Aorta (tissue), 5 donors: ENCODE measurements at places on chromosomes 2 and 18. TPM values are rescaled to one million over a fixed set of nuclear protein-coding genes. Genes with fewer than 3 reads are reported as not detected.

DNA sequence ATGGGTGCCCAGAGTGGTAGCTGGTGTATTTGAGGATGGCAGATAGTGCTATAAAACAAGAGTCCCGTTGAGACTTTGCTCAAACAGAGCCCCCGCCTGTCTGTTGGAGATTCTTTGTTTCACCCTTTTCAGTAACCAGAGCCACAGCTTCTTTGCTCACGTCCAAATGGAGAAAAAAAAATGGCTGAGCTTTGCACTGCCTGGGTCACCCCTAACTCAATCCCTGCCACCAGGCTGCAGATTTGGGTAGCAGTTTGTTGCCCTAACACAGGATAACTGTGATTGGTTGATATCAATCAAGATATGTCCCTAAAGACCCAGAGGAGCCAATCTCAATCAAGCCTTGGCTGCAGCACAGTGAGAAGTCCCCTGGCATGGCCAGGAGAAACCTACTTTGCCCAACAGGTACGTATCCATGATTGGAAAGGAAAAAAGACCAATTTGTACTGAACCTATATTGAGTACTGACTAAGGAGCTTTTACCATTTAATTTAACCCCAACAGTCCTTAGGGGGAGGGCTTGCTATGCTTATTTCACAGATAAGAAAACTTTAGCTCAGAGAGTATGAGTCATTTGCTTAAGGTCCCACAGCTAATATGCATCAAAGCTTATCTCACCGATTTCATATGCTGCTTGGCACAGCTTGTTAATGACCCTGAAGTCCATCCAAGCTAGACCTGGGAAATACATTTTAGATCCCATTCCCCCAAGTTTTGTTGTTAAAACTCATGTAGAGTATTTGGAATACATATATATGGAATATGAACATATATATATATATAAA, 72.0 kb upstream of the SH3BP4 start:
- no peak overlapping the region for H3K4me3 ChIP-seq
- no peak for DNase-seq
- H3K27ac ChIP-seq = no peak overlapping the region
- H3K36me3 ChIP-seq = no peaks in the 10 kb centered on the region
- H3K27me3 ChIP-seq = no peaks in the 10 kb centered on the region

Gene MYO5B
- total RNA-seq = 1.2 TPM

DNA sequence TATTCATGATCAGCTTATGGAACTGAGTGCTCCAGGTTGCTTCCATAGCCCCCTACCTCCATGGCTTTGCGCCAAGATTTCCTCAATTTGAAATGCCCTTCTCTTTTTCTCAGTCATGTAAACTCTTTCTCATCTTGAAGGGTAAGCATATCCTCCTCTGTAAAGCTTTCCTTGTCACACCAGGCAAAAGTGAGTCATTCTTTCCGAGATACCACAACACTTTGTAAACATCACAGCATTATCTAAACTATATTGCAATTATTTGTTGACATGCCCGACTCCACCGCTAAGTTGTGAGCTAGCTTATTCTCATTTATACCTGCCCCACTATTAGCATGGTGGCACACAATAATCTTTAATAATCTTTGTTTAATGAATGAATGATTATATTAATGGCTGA, 419.5 kb upstream of the CHST9 start:
- H3K4me3 ChIP-seq = no peak overlapping the region
- no peak overlapping the region for H3K27ac ChIP-seq
- no peaks in the 10 kb centered on the region for H3K4me1 ChIP-seq
- no peaks in the 10 kb centered on the region for H3K36me3 ChIP-seq

DNA sequence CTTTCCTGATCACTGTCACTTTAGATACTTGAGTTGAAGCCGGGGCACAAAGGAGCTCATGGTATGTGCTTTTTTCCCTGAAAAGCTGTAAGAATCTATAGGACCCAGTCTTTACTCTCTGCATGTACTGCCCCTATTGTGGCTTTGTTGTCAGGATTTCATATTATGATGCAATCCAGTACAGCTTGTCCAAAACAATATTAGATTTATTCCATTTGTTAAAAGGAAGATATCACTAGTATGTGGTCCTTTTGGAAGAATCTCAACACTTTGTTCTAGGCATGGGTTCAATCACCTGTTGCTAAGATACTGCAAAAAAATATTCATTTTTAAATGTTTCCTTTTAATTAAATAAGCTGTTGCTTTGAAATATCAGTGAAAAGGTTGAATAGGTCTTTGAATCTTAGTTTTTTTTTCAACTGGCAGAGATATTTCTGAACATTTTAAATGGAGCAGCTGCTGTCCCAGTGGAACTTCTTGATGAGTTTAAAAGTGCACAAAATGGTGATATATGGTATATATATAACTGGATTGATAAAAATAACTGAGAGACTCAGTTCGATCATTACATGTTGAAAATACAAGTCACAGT, 256.6 kb upstream of the NT5C1B start:
- no peak overlapping the region for H3K27ac ChIP-seq
- no peak for DNase-seq
- H3K36me3 ChIP-seq = no peaks in the 10 kb centered on the region
- H3K27me3 ChIP-seq = no peaks in the 10 kb centered on the region
- no peak overlapping the region for H3K4me3 ChIP-seq
- no peaks in the 10 kb centered on the region for H3K4me1 ChIP-seq

DNA sequence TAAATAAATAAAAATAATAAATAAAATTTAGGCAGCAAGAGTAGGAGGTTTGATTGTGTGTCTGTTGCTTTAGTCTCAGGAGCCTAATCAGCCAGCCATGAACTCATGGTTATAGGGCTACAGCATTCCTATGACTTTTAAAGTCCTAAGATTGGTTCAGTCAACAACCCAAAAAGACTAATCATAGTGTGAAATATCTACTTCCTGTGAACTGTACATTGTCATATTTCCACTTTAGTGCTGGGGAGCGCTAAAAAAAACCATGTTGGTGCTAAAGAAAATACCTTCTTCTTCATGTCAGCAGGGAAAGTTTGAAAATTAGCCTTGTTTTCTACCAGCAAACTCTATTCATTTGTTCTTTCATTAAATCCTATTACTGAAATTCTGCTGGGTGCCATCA, 521.6 kb downstream of the RNF144A start:
- no peak overlapping the region for H3K4me3 ChIP-seq
- no peaks in the 10 kb centered on the region for H3K4me1 ChIP-seq
- no peaks in the 10 kb centered on the region for H3K27me3 ChIP-seq
- no peaks in the 10 kb centered on the region for H3K36me3 ChIP-seq
- no peak for DNase-seq
- H3K27ac ChIP-seq = no peak overlapping the region

DNA sequence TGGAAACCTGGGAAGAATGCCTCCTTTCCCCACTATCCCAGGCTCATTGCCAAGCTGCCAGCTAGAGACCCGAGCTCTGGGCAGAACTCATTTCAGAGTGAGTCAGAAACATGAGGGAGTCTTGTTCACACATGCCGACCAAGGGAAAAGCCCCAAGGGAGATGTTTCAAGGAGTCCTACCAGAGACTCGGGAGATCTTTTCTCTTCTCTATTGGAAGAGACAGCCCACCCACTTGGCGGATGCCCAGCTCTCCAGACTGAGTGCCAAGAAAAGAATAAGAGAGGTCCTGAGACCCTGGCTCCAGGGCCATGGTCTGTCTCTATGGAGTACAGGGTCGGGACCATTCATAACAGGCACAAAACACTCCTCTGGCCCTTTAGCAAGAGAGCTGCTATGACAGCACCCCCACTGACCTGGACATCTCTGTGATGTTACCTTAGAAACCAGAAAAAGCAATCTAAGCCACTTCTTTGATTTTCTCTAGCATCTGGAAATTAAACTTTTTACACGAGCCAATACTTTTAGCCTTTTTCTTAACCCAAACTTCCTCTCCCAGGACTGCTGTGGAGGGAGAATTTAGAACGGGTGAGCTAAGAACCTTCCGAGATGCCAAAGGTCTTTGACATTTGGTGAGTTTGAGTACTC, 18.5 kb upstream of the IGFBP5 start:
- no peaks in the 10 kb centered on the region for H3K4me1 ChIP-seq
- H3K27me3 ChIP-seq = no peaks in the 10 kb centered on the region
- peak; percentile 85 for DNase-seq
- no peak overlapping the region for H3K4me3 ChIP-seq

GRCh38 chr2:74374509-74375205, 5.5 kb downstream of the DCTN1 start:
- H3K4me1 ChIP-seq = no peaks in the 10 kb centered on the region
- no peaks in the 10 kb centered on the region for H3K27me3 ChIP-seq
- no peak overlapping the region for H3K4me3 ChIP-seq
- peak; percentile 85 for DNase-seq

Gene PROM2
- 2.8 TPM for total RNA-seq

DNA sequence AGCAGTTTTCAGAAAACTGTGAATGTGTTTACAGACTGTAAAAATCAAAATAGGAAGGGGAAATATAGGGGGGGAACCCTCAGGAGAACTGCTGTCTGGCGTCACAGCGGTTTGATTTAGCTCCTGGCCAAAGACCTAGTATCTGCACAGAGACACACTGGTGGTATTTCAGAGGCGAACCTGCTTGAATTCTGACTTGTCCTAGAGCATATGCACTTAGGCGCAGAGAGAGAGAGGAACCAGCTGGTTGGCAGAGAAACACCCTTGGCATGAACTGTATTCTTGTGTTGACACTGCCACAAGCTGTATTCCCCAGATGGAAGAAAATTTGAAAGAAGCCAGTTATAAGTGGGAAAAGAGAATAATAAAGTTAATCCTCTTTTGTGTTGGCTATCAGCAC, 506.5 kb upstream of the NRP2 start:
- no peak overlapping the region for H3K27ac ChIP-seq
- H3K36me3 ChIP-seq = no peaks in the 10 kb centered on the region
- no peak for DNase-seq

- H3K27me3 ChIP-seq = no peaks in the 10 kb centered on the region
- H3K36me3 ChIP-seq = peaks cover 16% of the 10 kb centered on the region
- H3K27ac ChIP-seq = no peak overlapping the region
- H3K4me1 ChIP-seq = peaks cover 6% of the 10 kb centered on the region
Measured at GRCh38 chr2:215427585-215427984, 8.3 kb downstream of the FN1 start.

GRCh38 chr2:99709229-99709628, 219.4 kb upstream of the REV1 start:
- H3K36me3 ChIP-seq = no peaks in the 10 kb centered on the region
- peaks cover 2% of the 10 kb centered on the region for H3K4me1 ChIP-seq
- no peak overlapping the region for H3K4me3 ChIP-seq

Gene SERPINB4
- total RNA-seq = not detected

Gene ZNF521
- 88.7 TPM for total RNA-seq

DNA sequence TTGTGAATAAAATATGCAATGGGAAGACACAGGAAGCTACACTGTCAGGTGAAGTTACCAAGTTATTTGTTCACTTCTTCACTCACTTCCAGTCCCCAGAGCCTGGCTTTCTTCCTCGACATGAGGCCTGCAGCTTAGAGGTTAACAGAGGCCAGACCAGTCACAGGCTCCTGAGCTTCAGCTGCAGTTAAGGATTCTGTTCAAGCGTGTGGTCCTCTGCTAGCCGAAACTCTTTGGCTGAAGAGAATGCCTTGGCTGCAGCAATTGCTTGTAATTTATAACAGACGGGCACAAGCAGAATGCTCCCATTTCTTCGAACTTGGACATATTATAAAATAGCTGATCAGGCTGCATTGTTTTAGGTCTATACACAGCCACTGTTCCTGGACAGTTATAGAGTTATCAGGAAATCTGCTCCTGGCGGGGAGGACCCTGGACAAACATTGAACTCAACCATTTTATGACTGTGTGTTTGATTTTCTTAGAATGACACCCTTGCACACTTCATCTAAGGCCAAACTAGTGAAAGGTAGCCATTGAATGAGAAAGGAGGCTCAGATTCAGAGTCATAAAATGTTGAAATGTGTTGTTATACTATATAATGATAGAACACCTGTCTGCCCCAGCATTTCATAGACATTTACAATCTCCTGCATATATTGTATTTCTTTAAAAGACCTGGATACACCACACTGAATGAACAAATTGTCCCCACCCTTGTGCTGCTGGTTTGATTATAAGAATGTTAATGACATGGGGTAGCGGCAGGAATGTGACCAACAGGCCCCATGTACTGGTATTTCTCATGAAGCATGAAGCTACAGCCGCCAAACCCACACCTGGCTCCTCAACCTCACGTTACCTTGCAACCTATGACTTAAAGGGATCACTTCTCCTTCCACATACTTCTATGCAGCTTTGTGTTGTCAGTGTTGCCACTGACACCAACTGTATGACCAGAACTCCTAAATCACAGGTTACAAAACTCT, 153.6 kb downstream of the TDRD15 start:
- H3K4me1 ChIP-seq = peaks cover 3% of the 10 kb centered on the region
- no peaks in the 10 kb centered on the region for H3K27me3 ChIP-seq
- no peak for DNase-seq

Gene GPR39
- 0.42 TPM for total RNA-seq

DNA sequence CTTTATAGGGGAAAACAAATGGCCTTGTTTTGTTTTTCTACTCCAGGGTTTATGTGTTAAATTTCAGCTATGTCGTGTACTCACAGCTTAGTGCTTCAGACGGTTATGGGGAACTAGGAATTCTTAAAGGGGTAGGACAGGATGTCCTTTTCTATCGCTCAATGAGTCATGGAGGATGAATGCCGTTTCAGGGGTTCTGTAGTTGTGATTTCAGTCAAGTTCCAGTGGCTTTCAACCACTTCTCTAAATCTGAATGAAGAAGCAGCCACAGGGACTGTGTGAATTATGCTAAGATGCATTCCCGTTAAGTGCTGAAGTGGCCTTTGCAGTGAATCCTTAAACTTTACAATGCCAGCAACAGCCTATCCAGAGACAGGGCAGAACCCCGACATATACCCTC, 1231.7 kb upstream of the ZEB2 start:
- H3K36me3 ChIP-seq = no peaks in the 10 kb centered on the region
- H3K27ac ChIP-seq = no peak overlapping the region
- peak; percentile 34 for DNase-seq
- no peaks in the 10 kb centered on the region for H3K27me3 ChIP-seq
- H3K4me3 ChIP-seq = no peak overlapping the region

DNA sequence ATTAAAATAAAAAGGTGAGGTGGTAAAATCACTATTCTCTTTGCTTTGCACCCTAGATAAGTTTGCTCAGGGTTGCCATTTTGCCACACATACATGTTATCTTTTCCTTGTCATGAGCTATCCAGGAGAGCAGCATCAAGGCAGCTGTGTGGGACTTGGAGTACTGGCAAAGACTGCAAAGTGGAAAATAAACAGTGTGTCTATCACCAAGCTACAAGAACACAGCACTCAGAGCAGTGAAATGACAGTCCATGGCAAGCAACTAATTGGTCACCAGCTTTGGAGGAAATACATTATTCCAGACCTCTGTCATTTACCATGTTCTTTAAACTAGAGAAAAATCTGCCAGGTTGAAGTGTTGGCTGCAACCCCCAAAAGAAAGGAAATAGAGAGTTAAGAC, 687.8 kb upstream of the FANCL start:
- no peaks in the 10 kb centered on the region for H3K4me1 ChIP-seq
- no peak overlapping the region for H3K27ac ChIP-seq
- no peak overlapping the region for H3K4me3 ChIP-seq
- H3K36me3 ChIP-seq = no peaks in the 10 kb centered on the region
- no peaks in the 10 kb centered on the region for H3K27me3 ChIP-seq

GRCh38 chr2:232336981-232337720, 41.4 kb upstream of the ALPP start:
- H3K27me3 ChIP-seq = no peaks in the 10 kb centered on the region
- no peaks in the 10 kb centered on the region for H3K36me3 ChIP-seq
- H3K27ac ChIP-seq = no peak overlapping the region
- peak; percentile 62 for DNase-seq
- no peaks in the 10 kb centered on the region for H3K4me1 ChIP-seq
- H3K4me3 ChIP-seq = no peak overlapping the region

Gene PLEKHA3
- total RNA-seq = 43.9 TPM

Gene MEP1B
- not detected for total RNA-seq
